NCI-H774 (cell line): ENCODE measurements at places on chromosomes 1 and 21.

GRCh38 chr21:37496972-37497371 is 130.4 kb downstream of the DYRK1A start:
- DNase-seq: no peak

- no peak for DNase-seq
Observed at GRCh38 chr1:6585841-6586240, 6.0 kb downstream of the ZBTB48 start.

DNA sequence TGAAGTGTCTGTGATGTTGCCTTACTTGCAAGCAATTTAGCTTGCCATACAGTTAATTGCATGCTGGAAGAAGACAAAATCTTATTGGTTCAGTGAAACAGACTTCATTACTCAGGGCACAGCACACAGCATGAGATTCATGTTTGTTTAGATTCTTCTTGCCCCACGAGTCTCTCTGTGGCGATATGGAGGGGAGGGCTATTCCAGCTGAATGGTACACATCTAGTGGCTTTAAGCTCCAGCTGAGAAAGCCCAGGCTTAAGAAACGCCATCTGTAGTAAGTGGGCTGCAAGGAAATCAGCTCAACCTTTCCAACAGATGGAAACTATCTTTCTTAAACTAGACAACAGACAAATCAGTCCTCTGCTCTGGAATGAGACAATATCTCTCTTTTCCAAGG is 1022.0 kb downstream of the NCAM2 start:
- DNase-seq: no peak

- DNase-seq: no peak
Observed at GRCh38 chr1:7684132-7684531, 87.0 kb upstream of the VAMP3 start.

- no peak for DNase-seq
Observed at GRCh38 chr1:78743626-78744025, 94.0 kb downstream of the IFI44 start.

DNA sequence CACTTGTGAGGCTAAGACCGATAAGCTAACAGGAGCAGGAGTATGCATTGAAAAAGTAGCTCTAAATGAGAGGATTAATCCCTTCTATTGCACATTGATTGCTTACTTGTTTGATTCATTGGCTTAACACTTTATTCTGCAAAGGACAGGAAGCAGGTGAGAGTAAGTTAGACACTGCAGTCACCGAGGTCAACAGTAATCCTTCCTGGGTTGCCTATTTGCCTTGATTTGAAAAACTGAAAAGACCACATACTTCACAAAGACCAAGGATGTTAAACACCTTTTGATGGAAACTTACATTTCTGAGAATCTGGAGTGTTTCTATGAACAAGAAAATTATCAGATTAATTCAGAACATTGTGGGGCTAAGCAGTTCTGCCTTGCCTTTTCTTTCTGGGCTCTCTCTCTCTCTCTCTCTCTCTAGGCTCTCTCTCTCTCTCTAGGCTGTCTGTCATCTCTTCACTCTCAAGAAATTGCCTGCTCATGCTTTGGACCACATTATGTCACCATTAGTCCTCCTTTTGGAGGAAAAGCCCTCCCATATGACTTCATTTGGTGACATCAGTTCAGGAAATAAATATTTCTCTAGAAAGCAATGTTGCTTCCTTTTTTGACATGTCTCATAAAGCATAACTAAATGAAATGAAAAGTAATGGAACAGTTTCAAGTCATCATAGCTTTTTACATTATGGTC is 103.8 kb downstream of the TNFSF18 start:
- DNase-seq: no peak

- no peak for DNase-seq
Observed at GRCh38 chr1:216325946-216326345, 97.3 kb downstream of the USH2A start.

GRCh38 chr1:156230473-156230837 is 11.5 kb upstream of the BGLAP start:
- DNase-seq: no peak

DNA sequence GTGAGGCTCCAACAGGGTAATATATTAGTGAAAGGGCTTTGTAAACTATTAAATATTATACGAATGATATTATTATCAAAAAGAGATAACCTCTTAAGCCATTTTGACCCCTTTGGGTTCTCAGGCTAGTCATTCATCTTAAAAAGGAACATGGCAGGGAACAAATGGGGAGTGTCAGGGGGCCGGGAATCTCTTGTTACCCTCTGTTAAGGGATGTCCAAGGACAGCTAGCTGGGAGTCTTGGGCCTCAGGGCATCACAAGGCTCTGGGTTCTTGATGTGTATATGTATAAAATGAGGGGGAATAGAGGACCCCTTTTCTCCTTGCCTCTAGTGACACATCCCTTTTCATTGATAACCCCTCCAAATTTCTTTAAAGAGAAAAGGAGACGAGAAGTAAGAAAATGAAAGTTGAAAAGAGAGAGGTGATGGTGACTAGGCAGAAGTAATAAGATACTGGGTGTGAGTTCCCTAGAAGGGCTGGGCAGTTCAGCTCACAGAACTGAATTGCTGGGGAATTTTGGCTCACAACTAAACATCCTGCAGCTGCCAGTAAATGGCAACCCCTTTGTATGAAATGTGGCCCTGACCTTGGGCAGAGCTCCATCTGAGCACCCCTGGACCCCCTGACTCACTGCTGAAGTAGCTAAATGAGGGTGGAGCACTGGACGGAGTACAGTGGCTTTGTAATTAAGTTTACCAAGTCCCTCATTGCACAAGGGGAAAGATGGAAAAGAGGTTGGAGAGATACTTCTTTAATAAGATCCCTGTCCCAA is 20.0 kb upstream of the ZNF326 start:
- no peak for DNase-seq

- DNase-seq: peak; percentile 67
Observed at GRCh38 chr1:62905309-62905708, 121.4 kb downstream of the ATG4C start.

DNA sequence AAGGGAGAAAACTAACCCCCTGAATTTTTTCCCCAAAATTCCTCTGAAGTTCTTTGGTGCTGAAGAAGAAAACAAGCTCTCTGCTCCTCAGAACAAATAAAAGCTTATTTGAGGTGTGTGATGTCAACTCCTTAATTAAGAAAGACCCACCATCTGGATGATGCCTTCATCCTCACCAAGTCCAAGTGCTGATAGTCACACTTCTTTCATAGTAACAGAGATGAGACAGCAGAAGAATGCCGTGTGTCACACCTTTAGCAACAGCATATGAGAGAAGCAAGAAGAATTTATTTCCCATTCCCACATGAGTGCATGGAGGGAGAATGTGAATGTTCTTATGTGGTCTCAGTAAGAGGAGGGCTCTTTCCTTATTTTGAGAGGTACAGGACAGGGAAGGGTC is 91.2 kb downstream of the TGFB2 start:
- DNase-seq: no peak

- DNase-seq: no peak
Observed at GRCh38 chr1:217528271-217528670, 102.6 kb downstream of the GPATCH2 start.

GRCh38 chr1:161171191-161171590 is 5.0 kb downstream of the PPOX start:
- DNase-seq: no peak

GRCh38 chr1:76959556-76959955 is 92.3 kb downstream of the ST6GALNAC5 start:
- no peak for DNase-seq

- DNase-seq: peak; percentile 25
Observed at GRCh38 chr1:47611992-47612391, 174.1 kb downstream of the FOXD2 start.

- DNase-seq: no peak
Observed at GRCh38 chr1:204249736-204250427, 36.1 kb upstream of the GOLT1A start.

GRCh38 chr1:92872719-92873118 is 40.9 kb downstream of the RPL5 start:
- DNase-seq: no peak

DNA sequence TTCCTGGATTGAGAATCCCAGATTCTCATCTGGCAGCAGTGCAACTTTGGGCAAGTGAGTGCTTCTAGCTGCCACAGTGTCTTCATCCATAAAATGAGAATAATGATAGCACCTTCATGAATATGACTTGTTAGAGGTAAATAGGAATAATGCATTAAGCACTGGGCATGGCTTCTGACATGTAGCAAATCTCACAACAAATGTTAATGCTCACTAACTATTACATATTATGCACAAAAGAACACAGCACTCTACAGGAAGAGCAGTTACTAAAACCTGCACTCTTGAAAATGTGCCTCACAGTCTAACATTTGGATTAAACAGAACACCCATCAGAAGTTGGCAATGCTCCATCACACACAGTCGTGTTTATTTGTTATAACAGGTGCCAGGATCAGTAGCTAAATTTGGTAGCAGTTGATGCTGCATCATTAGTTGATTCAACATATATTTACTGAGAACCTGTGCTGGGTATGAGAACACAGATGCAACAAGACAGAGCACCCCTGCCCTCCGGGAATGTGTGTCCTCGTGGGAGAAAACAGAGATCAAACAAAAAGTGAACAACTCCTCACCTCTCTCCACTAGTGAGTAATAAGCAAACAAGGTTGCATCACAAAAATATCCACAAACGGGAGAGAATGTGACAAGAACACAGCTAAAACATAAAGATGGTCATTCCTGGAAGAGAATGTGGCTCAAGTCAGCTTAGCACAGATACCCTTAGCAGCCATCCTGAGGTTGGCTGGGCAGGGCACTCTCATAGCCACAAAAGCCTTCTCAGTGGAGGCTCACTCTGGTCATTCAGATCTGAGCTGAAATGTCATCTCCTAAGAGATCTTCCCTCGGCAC is 26.2 kb upstream of the LBR start:
- DNase-seq: peak; percentile 80

GRCh38 chr1:221228594-221228993 is 349.4 kb downstream of the HLX start:
- DNase-seq: peak; percentile 13

DNA sequence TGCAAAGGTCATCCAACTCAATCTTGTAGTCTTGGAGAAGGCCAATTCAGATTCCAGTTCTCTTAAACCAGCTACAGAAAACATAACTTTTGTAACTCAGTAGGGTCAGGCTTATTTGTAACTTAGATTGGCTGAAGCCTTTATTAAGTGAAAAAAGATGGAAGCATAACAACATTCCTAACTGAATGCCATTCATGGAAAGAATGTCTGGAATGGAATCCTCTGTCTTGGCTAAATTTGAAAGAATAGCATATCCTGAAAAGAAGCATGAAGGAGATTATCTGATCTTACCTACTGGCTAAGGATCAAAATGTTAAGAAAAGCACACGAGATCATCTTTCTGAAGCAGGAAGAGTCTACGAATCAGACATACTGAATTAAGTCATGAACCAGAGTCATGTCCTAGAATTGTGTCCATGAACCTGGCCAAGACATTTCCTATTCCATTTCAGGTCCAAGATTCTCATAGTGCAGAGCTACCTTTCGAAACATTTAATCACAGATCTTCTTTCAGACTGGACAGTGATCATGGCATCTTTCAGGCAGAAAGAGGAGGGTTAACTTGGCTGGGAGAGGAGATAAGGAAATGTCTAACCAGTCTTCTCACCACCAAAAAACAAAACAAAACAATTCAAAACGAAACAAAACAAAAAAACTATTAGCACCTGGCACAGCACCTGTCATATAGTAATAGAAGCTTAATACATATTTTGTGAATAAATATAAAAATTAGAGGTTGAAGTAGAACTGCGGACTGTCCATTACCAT is 75.6 kb downstream of the XCL2 start:
- DNase-seq: no peak

- no peak for DNase-seq
Observed at GRCh38 chr1:62316135-62316534, 3.1 kb downstream of the KANK4 start.

GRCh38 chr1:107135463-107135862 is 5.4 kb upstream of the NTNG1 start:
- DNase-seq: no peak

DNA sequence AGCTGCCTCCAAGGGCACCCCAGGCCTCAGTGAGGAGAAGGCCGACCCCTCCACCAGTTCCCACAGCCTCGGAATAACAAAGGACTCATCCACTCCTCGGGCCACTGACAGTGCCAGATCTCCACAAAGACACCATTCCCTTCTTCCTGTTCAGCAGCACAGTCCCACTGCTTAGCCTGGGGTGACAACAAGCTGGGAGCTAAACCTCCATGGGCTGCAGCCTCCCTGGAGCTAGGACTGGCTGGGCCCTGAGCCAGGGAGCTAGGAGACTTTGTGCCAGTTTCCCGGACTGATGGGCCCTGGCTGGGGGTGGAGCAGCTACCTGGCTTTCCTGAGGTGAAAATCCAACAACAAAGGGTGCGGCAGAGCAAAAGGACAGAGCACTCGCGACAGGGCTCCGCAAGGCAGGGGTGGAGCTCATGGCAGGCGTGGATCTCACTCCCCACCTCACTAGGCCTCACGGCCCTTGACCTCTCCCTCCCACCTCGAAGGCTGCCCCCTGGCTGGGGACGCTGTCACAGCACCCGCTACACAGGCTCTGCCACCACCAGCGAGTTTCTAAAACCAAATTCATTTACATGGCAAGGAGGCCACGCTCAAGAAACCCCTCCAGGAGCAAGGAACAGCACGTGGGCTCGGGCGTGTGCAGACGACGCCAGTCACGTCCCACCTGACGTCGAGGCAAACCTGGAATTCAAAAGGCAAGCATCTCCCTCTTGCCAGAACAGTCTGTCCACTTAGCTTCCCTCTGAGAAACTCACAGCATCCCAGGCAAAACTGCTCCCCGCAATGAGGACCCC is 13.8 kb downstream of the SLC35E2B start:
- DNase-seq: no peak

DNA sequence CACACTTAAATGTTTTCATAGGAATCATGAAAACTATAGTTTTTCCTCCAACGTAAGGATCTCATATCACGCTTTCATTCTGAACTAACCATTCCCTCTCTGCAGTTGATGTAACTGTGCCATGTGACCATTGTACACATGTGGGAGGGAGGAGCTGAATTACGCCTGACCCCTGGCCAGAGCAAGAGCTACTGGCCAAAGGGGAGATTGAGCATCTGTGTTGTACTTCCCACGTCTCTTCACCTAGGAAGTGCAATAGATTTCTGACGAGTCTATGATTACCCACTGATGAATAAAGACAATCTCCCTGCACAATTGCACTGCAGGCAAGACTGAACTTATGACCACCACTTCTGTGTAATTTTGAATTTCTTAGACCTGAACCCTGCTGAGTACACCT is 24.0 kb downstream of the PTPRC start:
- no peak for DNase-seq

DNA sequence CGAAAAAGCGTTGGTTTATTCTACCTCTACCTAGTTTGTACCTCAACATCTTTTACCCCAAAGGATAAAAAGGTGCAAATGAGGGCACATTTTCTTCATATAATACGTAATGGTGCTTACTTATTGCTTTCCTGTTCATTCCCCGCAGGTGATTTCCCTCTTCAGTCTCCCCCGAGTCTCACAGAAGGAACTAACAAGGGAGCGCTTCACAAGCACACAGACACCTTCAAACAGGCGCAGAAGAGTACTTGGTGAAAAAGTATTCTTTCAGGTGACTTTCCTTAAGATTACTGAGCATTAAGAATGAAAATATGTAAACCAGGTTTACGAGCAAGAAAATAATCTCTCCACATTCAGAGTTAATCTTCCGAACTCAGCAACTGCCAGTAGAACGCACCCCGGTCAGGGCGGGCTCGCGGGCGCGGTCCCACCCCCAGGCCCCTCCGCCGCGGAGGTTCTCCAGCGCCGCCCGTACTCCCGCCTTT is 511 bp upstream of the RABGAP1L start:
- DNase-seq: peak; percentile 46

GRCh38 chr1:208207388-208208131 is 36.6 kb downstream of the PLXNA2 start:
- peak; percentile 50 for DNase-seq

- no peak for DNase-seq
Observed at GRCh38 chr1:160640359-160641123, 6.3 kb downstream of the SLAMF1 start.
